Epithelial cell of umbilical artery (primary cell): ENCODE measurements at places on chromosomes 4 and X. TPM values are rescaled to one million over a fixed set of nuclear protein-coding genes. Genes with fewer than 3 reads are reported as not detected.

Gene HMX1
- total RNA-seq: not detected in 2 replicates

Gene ADAM29
- total RNA-seq: not detected in 2 replicates

Gene PNMA3
- not detected in 2 replicates for total RNA-seq

Gene CLTRN
- not detected in 2 replicates for total RNA-seq

Gene MPC1L
- total RNA-seq: not detected in 2 replicates

Gene GPR173
- total RNA-seq: 1.6 and 2.9 TPM in 2 replicates

Gene EFNB1
- total RNA-seq: 18.5 and 42.6 TPM in 2 replicates

Gene KDR
- total RNA-seq: 135 and 226 TPM in 2 replicates

Gene SMARCA1
- total RNA-seq: 26.6 and 31.2 TPM in 2 replicates

Gene DGAT2L6
- total RNA-seq: not detected in 2 replicates
